CD4-positive, alpha-beta T cell treated with Interleukin-15 for 1 hour (primary cell): ENCODE measurements at places on chromosomes 2 and 18.

DNA sequence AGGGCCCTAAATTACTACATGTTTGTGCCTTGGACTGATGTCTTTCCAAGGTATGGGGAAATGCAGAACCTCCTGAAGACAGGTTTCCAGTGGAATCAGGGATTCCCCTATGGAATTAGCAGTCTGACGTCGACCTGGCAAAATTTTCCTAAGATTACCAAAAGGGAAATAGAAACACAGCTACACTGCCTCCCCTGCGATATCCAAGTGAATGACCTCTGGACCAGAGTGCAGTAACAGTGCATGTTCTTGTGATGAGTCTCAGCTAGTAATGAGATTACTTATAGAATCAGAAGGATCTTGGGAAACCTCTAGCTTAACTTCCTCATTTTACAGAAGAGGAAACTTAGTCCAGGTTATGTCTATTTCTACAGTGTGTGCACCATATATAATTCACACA, 21.3 kb upstream of the CHST9 start:
- DNase-seq, result no peak

GRCh38 chr2:105393373-105394055, 5.3 kb downstream of the FHL2 start:
- DNase-seq, result no peak

- peak; percentile 41 for DNase-seq
Measured at GRCh38 chr2:19362755-19363473, 4.5 kb upstream of the OSR1 start.

DNA sequence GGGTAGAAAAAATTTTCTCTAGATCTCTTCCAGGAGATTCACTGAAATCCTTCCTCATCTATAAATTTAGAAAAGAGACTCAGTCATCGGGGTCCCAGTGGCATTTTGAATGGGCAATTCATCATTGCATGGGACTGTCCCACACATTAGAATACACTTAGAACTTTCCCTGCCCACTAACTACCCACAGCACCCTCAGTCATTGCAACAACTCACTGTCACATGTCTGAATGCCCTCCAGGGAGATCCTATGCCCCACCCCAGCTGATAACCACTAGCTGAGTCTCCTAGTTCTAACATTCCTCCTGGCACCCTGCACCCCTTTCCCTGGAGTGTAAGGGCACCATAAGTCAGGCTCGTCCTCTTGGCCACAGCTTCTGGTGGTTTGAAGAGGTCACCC, 89.6 kb downstream of the INSIG2 start:
- DNase-seq, result no peak

GRCh38 chr2:198930170-198930569, 527.6 kb downstream of the SATB2 start:
- DNase-seq, result no peak

DNA sequence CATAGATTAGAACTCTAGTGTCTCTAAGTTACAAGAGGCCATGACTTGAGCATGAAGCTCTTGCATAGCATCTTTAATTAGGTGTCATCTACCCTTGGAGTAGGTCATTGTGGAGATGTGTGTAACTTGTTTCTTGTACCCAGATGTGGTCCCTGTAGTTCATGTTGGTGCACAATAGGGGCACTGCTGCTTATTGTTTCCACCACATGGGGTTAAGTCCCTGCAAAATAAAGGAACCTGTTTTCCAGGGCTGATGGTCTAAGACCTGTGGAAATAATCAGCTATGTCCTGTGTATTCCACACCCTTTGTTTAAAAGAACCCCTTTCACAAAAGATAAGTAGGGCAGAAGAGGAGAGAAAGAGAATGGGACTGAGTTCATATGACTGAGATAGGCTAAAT, 28.6 kb downstream of the ASXL3 start:
- DNase-seq, result no peak

DNA sequence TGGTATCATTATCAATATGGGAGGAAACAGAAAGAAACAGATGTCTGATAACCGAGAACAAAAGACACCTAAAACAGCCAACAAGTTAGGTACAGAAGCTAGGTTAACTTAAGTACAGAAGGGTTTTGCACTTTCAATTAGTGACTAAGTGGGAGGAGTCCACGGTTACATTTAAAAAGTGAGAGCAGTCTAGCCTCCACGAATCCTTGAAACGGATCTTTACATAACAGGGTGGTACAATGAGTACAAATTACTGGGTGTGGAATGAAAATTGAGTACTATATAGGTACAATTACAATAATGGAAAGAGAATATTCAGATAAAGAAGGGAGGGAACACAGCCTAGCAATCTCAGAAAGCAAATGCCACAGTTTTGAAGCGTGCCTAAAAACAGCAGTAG, 76.6 kb downstream of the TLK1 start:
- DNase-seq, result no peak

DNA sequence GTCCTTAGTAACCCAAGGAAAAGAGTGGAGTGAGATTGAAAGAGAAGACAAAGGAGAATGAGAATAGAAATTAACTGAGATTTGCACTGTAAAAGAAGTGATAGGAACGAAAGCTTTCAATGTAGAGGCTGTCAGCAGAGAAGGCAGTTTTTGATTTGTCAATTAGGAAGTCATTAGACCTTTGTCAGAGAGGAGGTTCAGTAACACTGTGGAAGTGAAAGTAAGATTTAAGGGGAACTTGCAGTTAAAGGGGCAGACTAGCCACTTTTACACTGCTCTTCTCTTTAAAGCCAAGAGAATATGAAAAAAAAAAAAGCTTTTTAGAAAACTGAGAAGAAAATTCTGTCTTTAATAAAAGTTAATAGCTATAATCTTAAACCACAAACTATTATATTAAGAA, 11.5 kb upstream of the KYNU start:
- DNase-seq, result no peak
